ENCODE measurements at places on chromosomes 1 and 21.

GRCh38 chr1:97174039-97174704, 452.6 kb downstream of the PTBP2 start:
- no peak for DNase-seq

GRCh38 chr1:219550201-219550600, 62.7 kb downstream of the ZC3H11B start:
- DNase-seq = no peak

GRCh38 chr1:16078925-16079656, 5.6 kb upstream of the FAM131C start:
- DNase-seq = peak; percentile 85

DNA sequence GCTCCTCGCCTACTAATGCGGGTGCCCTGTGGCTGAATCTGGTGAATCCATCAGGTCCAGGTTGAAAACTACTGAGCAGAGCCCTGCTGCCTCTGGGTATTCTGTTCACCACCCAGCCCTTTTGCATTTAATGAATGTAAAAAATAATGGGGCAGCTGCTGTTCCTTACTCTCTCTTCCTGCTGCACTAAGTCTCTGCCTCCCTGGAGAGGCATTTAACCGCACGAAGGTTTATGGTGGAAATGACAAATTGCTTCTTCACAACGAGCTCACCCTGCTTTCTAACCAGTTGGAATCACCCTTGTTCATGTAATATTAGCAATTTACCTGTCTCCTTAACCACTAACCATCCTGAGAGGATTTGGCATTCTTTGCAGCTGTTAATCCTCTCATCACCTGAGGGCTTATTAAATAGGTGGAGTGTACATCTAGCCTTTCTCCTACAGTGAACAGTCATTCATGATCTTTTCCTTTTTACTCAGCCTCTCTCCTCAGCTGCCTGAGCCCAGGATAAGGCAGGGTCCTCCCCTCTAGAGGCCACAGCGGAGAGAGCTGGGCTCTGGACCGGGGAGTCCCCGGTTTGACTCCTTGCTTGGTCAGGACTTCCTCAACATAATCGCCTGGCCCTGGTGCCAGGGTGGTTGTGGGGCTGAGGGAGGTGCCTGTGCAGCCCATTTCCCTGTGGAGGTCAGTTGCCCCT, 97.6 kb downstream of the NOS1AP start:
- no peak for DNase-seq

DNA sequence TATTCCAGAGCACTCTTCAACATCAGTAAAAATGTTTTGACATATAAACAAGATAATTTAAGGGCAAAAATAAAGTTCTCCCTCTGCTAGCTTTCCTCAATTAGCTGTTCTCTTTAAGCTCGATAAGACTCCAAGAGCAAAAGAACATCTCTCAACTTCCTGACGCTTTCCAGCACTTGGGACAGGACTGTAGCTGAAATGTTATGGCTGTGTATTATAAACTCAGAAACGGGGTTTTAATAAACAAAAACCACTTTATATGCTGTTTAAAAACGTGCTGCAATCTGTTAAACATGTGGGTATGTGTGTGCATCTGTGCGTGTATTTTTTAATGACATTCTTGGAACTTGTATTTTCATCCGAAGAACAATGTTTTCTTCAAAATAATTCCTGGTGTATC, 71.5 kb upstream of the RGS2 start:
- no peak for DNase-seq

- DNase-seq = no peak
Measured at GRCh38 chr1:198259333-198260074, 102.7 kb downstream of the NEK7 start.

DNA sequence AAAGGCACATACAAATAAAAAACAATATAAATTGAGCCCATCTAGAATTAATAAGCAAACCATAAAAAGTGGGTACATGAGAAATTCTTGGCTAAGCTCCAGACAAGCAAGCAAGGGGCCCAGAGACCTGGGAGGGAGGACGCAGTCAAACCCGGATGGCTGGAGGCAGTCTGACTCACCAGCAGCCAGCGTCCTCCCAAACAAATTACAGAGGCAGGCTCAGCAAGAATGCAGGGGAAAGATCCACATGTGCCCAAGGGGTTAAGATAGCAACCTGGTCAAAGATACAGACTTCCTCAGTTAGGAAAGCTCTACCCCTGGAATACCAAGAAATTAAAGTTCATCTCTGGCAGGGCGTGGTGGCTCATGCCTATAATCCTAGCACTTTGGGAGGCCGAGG, 7.4 kb upstream of the TIAM1 start:
- no peak for DNase-seq

DNA sequence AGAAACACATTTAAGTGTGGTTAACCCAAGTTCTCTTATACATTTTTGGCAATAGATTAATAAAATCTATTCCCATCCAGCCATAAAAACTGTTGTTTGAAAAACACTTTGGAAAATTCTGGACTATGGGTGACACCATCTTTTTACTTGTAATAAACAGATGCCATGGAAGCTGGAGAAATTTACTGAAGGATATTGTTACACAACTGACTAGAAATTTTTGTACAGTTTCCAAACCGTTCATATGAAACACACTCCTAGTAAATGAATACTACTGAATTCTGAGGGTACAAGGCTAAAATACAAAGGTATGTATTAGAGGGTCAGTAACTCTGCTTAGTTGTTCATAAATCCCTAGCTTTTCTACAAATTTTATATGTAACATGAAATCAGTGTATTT, 48.7 kb downstream of the TRIM33 start:
- no peak for DNase-seq

DNA sequence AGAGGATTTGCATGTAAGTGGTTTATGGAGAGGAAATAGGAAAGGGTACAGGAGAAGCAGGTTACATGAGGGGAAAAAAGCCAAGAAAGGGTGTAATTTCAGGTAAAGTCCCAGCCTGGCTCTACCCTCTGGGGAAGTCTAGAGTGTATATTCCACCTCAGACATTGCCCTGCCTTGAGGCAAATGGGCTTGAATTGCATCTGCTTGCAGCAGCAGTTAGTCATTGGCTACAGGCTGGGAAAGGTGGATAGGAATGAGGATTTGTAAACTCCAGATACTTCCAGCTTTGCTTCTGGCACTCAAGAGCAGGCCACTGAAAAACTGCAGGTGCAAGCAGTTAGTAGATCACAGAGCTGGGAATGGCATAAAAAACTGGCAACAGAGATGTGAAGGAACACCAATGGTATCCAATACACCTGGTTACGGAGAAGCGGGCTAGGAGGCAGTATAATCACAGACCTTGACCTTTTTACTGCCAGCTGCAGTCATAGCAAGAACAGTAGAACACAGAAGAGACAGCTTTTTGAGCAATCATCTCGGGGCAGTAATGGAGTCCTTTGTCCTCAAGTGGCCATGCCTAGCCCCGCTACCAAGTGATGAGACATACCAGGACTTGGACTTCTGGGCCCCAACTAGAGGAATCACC, 226.9 kb upstream of the NRIP1 start:
- DNase-seq = no peak

DNA sequence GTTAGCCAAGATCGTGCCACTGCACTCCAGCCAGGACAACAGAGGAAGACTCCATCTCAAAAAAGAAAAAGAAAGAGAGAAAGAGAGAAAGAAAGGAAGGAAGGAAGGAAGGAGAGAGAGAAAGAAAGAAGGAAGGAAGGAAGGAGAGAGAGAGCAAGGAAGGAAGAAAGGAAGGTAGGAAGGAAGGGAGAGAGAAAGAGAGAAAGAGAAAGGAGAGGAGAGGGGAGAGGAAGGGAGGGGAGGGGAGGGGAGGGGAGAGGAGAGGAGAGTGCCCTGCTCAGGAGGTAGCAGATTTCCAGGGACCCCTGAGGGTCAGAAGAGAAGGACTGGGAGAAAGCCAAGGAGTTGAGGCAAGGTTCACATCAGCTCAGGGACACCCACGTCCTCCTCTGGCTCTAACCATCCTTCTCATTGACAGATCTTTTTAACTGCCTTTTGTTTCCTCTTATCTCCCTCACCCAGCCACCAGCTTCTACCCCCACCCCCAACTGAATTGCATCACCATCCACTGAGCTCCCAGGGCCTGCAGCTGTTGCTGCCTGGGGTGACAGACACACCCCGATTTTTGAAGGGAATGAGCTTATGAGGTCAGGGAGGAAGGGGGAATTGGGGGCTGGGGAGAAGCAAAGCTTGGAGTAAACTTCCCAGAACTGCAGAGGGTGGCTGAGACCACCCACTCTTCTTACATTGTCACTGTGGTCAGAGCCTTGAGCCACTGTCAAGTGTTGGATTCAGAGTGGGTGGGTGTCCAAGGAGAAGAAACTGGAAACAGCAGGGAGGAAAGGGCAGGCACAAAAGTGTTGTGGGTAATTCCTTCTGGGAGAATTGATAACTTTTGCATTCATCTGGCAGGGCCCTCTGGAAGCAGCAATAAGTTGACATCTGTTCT, 91.6 kb downstream of the GLUL start:
- DNase-seq = no peak

GRCh38 chr1:229943148-229943714, 123.8 kb upstream of the GALNT2 start:
- DNase-seq = no peak

GRCh38 chr1:204283711-204284651, 70.2 kb upstream of the GOLT1A start:
- no peak for DNase-seq

- no peak for DNase-seq
Measured at GRCh38 chr1:77175230-77175844, 43.9 kb downstream of the PIGK start.

DNA sequence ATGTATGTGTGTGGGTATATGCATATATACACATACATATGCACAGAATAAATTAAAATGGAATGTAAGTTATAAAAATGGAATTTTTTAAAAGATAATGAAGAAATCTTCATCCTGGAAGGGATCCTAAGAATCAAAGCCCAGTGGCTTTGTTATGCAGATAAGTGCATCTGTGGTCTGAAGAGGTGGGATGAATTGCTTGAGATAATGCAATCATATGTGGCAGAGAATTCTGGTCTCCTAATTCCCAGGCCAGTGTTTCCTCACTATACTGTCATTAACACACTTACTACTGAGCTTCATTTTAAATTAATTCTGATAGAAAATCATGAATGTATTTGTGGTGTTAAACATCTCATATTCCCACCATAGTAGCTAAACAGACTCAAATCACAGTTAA, 86.7 kb upstream of the PRMT6 start:
- DNase-seq = no peak

GRCh38 chr21:32184485-32184884, 94.4 kb downstream of the MIS18A start:
- no peak for DNase-seq

DNA sequence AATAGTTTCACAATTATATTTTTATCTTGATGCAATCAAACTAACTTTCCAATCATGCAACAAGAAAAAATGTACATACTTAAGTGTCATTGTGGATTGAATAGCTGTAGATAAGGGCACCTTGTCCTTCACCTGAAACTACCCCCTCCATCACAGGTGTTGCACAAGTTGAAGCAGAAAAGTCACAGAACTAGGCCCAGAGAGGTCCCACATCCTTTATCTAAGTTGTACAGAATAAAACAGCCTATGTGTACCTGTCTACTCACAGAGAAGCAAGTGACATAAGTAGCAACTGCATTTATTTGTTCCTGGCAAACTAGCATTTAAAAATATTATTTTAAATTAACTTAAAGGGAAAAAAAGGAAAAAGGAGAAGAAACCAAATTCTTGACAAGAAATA, 256.8 kb downstream of the FAF1 start:
- no peak for DNase-seq

DNA sequence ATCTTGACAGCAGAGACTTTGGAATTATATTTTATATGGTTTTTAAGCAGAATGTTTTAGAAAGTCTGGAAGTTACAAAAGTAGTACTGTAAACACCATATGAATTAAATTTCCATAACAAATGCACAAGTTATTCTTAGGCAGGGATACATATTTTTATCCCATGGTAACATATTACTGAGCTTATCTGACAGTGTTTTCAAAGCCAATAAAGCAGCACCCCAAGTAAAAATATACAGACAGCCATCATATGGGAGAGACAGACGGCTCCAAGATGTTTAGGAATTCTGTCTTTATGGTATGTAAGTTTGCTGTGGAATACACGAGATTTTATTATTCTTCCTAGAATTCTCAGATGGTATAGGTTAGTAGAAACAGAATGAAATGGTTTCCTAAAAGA, 12.0 kb upstream of the GNG4 start:
- no peak for DNase-seq

GRCh38 chr1:214902636-214903320, 179.8 kb upstream of the KCNK2 start:
- no peak for DNase-seq

GRCh38 chr1:45327644-45328515, 1.2 kb downstream of the HPDL start:
- peak; percentile 60 for DNase-seq

- no peak for DNase-seq
Measured at GRCh38 chr1:143720087-143721023, 251.4 kb downstream of the FAM72C start.

- no peak for DNase-seq
Measured at GRCh38 chr1:195045072-195045471, 1563.2 kb downstream of the KCNT2 start.

DNA sequence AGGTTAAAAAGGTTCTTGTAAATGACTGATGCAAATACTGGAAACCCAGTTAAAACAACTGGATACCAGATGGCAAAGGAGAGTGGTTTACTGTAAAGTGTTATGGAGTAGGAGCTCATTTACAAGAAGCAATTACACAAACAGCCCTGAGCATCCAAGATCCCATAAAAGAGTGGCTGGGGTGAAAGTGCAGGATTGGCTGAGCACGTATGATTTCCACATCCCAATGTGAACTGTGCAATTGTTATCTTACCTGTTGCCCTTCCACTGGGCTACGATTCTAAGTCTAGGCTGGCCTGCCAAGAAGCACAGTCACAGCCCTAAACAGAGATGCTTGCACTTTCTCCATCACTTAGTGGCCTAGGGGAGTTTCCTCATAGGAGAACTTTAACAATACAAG, 277.6 kb upstream of the RUNX1 start:
- no peak for DNase-seq

DNA sequence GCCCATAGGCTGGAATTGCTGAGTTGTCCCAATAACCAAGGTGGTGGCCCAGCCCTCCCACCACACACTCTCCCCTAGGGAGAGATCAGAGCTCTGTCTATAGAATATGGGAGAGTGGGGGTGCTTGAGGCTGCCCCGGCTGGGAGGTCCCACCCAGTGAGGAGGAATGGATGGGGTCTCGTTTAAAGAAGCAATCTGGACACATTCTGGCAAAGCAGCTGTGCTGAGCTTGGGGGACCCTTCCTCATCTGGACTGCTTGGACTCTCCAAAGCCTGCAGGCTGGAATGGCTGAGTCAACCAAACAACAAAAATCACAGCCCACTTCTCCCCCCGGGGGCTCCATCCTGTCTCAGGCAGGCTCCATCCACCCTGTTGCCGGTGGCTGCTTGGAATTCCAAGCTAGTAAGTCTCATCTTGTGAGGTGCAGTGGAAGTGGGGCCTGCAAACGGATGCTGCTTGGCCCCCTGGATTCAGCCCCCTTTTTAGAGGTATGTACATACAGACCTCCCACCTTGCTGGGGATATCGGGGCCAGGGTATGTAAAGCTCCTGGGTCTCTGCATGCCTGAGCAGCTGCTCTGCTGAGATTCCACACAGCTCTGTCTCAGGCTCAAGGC, 67.1 kb upstream of the FAM78B start:
- no peak for DNase-seq

GRCh38 chr1:184709418-184709817, 45.2 kb downstream of the EDEM3 start:
- no peak for DNase-seq

GRCh38 chr1:219897914-219898313, 30.4 kb downstream of the SLC30A10 start:
- no peak for DNase-seq

Data from activated T-cell treated with anti-CD3 and anti-CD28 coated beads, Interleukin-2, amount 50 U/mL, for 24 hours (primary cell).